Stimulated activated CD4-positive, alpha-beta T cell treated with anti-CD3 and anti-CD28 coated beads, Interleukin-1b, Interleukin-23, amount 100 ng/mL, for 4 hours (primary cell): ENCODE measurements at places on chromosomes 7 and 10.

- no peak for DNase-seq
These were observed 582.3 kb upstream of the CNTNAP2 start for GRCh38 chr7:145534301-145534700.

- DNase-seq: no peak
These were observed 93.6 kb downstream of the LRMDA start for GRCh38 chr10:75525067-75525466.

- no peak for DNase-seq
These were observed 31.4 kb downstream of the POR start for GRCh38 chr7:75946207-75946855.

DNA sequence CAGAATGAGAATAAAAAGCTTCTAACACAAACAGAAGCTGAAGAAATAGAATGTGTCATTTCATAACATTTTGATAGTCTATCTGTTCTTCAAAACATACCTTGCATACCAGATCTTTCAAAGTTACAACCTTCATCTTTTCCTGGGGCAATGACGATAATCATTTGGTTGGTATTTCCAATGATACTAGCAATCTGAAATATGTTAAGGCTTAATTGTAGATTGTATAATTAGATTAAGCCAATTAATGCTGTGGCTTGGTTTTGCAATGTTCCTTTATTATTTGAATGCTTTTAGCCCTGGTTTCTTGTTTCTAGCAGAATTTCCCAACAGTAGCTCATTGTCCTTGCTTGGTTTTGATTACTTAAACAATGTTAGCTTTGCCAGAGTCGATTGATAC, 84.6 kb downstream of the CABCOCO1 start:
- no peak for DNase-seq

DNA sequence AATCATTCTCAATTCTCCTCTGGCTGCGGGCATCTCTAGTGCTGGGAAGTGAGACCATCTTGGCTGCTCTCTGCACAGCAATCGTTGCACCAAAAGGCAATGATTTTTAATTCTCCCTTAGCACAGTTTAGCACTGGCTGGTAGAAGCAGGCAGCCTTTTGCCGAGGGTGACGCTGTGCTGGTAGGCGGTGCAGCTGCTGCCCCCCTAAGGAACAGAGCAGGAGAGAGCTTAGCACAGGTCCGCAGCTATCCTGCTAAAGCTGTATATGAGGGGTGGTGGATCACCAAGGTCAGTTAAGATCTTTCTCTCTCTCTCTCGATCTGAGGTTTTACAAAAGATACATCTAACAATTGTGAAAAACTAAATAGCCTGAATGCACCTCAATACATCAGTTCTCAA, 390.1 kb downstream of the GATA3 start:
- no peak for DNase-seq

GRCh38 chr10:30028006-30028737, 31.2 kb downstream of the JCAD start:
- no peak for DNase-seq

DNA sequence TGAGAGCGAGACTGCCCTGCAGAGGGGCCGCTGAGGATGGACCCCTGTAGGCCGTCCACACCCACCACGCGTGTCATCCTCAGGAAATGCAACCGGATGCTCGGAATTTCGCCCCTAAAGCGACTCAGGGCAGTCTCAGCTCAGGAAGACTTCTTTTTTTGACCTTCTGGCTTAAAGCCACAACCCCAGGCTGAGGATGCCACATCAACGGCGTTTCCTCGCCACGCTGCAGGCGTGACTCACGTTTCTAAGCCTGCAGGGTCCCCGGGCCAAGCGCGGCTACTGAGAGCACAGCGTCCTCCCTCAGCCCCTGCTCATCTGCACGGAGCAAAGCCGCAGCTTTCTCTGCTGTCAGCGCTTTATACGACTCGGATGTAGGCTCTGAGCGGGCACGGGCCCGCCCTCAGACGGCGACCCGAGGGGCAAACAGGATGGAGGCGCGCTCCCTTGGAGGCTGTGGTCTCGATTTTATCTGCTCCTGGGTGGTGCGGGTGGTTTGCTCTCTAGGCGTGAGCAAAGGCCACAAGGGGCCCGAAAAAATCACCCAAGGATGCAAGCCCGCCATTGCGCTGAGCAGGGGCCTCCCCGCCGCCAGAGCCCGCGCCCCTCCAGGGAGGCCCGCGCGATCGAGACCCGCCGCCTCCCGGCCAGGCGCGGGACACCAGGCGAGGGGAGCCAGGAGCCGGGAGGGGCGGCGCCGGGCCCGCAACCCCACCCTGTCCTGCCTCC, 726 bp upstream of the INSIG1 start:
- DNase-seq: peak; percentile 69

DNA sequence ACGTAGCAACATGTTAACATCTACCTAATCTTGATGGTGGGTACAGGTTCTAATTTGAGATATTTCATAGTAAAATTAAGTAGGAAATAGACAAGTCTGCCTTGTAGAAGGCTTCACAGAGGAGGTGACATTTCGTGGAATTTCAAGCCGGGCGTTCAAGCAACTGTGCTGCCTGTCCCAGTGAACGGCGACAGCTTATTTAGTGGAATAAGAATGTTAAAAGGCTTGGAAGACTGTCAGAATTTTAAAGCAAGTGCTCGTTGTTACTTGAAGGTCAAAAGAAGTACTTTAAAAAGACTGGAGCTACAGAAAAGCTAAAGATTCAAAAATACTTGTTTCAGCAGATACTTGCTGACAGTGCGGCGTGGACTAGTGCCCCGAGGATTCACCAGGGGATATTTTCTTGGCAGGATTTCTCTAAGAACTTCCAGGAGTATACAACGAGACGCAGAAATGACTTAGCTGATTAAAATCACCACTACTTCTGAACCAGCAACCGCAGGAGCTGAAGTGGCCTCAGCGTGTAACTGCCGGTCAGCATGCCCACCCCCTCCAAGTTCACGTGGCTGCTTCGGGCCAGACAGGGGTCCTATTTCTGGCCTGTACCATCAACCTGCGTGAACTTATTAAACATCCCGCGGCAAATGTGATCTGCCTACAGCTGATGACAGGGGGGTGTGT, 46.5 kb downstream of the CTBP2 start:
- no peak for DNase-seq

DNA sequence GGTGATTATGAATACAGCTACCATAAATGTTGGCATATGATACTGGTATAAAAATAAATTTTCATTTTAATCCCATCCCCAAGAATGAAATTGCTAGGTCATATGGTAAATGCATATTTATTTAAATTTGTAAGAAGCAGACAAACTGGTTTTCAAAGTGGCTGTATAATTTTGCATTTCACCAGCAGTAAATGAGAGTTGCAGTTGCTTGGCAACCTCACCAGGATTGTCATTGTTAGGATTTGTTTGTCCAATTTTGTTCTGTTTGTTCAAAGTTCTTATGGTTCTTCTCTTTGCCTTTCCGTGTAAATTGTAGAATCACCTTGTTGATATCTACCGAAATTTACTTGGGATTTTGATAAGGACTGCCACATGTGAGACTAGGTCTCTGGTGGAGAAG, 237.4 kb downstream of the OTUD1 start:
- no peak for DNase-seq

DNA sequence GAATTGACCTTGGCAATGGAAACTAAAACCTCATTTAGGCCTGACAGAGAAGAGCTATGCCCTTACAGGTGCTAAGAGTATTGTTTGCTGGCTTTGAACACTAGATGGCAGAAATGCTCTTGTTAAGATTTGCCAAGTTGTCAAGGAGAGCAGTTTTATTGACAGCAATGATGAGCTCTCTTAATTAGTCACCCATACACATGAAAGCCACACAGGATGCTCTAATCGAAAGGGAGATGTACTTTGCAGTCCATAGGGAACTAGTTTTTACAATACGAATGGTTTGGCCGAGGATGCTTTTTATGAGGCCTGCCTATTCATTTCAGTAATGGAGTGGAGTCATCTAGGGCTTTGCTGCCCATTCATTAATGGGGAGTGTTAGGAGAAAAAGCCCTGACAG, 45.4 kb upstream of the MBL2 start:
- no peak for DNase-seq

GRCh38 chr7:15647309-15647708, 39.2 kb downstream of the MEOX2 start:
- no peak for DNase-seq

DNA sequence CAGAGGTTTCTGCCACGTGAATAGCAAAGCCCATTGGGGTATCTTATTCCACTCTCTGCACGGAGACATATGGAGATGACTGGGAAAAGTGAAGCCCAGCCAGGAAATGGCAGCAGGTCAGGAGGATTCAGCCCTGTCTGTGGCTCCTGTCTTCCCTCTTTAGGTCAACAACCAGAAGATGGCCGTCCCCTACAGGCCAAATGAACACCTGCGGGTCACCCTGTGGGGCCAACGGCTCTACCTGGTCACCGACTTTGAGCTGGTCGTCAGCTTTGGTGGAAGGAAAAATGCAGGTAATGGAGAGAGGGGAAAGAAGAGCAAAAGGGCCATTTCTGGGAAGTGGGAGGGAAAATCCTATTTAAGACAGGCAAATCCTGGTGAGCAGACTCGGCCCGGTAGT, 38.3 kb downstream of the EPHB4 start:
- no peak for DNase-seq

GRCh38 chr7:50112250-50112649, 19.2 kb upstream of the ZPBP start:
- no peak for DNase-seq

DNA sequence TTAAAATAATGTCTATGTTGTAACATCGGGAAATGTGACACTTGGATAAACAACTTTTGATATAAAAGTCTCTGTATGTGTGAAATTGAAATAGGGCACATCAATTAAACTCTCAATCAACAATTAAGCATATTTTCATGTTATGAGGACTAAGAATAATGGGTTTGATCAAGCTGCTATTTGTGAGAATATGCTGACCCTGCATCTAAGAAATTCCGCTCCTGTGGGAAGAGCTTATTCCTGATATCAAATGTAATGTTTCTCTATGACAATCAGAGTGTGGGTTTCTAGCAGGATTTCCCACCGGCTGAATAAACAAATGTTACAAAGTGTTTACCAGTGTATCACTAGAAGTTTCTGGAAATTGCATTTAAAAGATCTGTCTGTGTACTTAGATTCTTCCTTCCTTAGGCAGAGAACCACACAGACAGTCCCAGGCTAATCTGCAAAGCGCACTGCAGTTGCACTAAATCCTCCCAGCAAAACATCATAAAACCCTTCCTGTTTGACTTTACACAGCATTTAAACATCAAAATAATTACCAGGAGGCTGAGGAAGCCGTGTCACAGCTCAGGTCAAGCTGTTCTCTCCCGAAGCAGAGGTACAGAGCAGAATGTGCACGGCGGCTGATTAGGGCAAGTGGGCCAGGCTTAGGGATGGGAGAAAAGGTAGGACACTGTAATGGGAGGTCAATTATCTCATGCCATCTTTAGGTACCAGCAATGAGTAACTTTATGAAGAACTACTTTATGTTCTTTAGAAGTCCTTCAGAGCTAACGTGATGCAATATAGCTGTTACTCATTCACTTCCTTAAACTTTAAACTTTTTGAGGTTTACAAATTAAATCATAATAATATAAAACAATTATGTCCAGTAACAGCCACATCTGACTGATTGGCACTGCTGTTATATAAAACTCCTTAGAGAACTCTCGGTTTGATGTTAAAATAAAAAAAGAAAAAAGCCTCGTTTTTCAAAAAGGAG, 109.1 kb upstream of the CTTNBP2 start:
- DNase-seq: no peak

- DNase-seq: no peak
These were observed 53.4 kb downstream of the PWWP2B start for GRCh38 chr10:132450466-132450824.

- DNase-seq: no peak
These were observed 11.4 kb downstream of the BLNK start for GRCh38 chr10:96260014-96260413.

GRCh38 chr7:114062810-114063209, 144.0 kb upstream of the PPP1R3A start:
- DNase-seq: no peak

GRCh38 chr10:113442336-113442735, 110.5 kb upstream of the HABP2 start:
- no peak for DNase-seq
